Activated T-cell treated with anti-CD3 and anti-CD28 coated beads for 1 hour (primary cell): ENCODE measurements at places on chromosomes 3 and 15.

- no peak for DNase-seq
These were observed 31.9 kb downstream of the STARD5 start for GRCh38 chr15:81291916-81292522.

GRCh38 chr15:73442968-73443367 lies at the start of gene REC114:
REC114 (plus strand) TSS chr15:73443164; CDS start chr15:73443186, 22 bp downstream.
- no peak for DNase-seq

GRCh38 chr15:70596354-70597055 lies 166.9 kb downstream of the UACA start:
- DNase-seq, result no peak

GRCh38 chr15:85340321-85340665 lies 40.1 kb upstream of the AKAP13 start:
- no peak for DNase-seq

DNA sequence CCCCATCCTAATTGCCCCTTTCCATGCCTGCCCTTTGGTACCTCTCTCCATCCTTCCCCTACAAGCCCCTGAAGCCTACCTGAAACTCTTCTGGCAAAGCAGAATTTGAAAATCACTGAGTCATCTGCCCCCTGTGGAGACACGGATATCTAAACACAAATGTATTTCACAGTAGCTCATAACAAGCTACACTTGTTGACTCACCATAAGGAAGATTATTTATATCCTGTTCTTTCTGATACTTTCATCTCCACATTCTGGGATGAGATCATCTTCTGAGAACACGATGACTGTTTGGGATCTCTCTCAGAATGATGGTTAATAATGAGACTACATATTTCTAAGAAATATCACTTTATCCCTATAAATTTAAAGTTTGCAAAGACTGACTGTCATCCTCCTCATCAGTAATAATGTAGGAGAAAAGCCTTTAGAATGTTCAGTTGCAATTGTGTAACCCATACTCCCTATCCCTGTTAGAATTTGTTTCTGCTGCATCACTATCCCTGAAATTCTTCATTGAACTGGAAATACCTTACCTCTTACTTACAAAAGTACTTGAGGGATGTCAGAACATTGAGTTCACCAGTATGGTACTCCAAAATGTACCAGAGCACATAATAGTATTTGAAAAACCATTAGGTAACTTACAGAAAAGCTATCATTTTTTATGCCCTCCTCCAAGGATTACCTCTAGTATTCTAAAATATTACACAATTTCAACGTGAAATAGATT lies 116.1 kb upstream of the IL12A start:
- no peak for DNase-seq

DNA sequence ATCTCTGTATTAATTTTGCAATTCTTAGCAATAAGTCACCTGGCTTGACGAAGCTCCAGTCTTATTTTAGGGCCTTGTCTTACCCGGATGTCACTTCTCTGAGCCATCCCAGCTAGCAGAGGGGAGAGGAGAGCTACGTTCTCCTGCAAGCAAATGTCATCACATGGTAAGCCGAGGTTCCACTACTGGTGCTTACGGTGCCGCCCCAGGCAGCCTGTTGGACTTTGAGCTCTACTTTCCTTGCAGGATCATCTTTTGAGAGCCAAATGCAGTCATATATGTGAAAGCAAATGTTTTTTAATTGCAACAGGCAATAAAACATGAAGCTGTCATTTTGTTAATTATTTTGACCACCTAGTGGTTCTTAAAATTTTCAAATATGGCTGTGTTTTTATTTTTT lies 140.9 kb downstream of the FAM43A start:
- no peak for DNase-seq

DNA sequence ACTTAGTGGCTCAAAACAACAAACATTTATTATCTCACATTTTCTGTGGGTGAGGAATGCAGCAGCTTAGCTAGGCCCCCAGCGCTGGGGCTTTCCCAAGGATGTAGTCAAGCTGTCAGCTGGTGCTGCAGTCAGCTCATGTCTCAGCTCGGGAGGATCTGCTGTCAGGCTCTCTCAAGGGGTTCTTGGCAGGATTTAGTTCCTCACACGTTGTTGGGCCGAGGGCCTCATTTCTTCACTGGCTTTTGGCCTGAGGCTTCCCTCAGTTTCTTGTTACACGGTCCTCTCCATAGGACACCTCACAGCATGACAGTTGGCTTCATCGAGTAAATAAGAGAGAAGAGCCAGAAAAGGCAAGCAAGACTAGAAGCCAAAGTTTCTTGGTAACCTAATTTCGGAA lies 13.7 kb upstream of the U2SURP start:
- no peak for DNase-seq

GRCh38 chr15:27831384-27832236 lies 267.5 kb downstream of the OCA2 start:
- no peak for DNase-seq

GRCh38 chr3:50630877-50631276 lies 13.9 kb downstream of the MAPKAPK3 start:
- DNase-seq, result no peak

GRCh38 chr3:18064586-18064985 lies 322.2 kb upstream of the TBC1D5 start:
- DNase-seq, result no peak

GRCh38 chr3:48399387-48400172 lies 27.6 kb downstream of the FBXW12 start:
- no peak for DNase-seq

GRCh38 chr15:93477188-93477587 lies 388.2 kb upstream of the RGMA start:
- DNase-seq, result no peak

DNA sequence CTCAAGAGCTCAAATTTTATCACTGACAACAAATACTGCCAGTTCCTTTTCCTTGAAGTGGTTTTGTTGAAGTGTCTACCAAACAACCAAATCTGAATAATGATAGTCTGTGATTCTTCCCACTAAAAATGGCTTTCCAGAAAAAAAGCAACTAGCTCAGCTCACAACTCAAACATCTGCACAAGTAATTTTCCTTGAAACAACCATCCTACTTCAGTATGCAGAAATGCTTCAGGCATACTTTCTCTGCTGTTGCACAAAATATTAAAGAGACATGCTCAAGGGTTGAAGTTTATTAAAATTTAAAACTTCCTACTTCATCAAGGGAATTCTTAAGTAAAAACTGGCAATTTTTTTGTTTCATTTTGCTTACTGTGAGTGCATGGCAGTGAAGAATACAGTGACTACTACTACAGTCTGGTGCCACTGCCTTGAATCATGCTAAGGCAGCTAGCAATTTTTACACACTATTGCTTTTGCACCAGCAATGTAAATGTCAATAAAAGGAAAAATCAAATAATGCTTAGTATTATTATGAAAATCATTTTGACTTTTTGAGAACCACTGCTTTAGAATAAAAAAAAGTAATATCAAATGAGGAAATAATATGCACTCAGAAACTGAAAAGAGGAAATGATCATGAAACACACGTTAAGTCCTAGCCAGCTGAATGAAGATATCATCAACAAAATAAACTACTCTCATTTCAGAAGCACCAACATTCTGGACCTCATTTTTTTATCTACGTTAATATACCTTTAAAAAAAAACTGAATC lies 33.6 kb downstream of the VPS13C start:
- no peak for DNase-seq

GRCh38 chr3:69282181-69282580 lies 103.7 kb downstream of the FRMD4B start:
- DNase-seq, result no peak

GRCh38 chr3:114212646-114213045 lies 24.7 kb downstream of the ZNF80 start:
- DNase-seq, result no peak

- DNase-seq, result no peak
These were observed 53.7 kb downstream of the THRB start for GRCh38 chr3:24440760-24441464.

GRCh38 chr3:177596816-177597271 lies 399.6 kb upstream of the TBL1XR1 start:
- DNase-seq, result no peak

DNA sequence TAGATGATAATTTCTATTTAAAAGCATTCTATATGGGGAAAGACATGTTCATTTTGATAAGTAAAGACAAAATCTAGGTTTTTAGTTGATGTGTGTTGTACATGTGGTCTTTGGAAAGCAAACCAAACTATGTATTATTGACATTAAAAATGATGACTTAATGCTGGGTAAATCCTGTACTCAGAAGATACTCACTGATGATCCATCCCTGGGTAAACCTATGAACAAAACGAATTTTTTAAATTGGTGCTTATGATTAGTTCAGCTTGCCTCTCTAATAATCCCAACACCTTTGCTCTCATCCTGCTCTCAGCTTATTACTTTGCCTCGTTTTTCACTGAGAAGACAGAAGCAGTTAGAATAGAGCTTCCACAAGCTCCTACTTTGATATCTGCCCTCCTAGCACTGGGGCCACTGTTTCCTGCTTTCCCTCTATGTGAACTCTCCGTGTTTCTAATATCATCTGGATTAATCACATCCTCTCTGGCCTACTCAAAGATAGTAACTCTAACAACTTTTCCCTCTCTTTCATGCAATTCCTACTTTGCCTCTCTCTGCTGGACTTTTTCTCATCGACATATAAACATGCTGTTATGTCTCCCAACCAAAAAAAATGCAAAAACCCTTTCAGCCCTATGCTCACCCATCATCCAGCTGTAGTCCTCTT lies 29.3 kb downstream of the RARRES1 start:
- no peak for DNase-seq

DNA sequence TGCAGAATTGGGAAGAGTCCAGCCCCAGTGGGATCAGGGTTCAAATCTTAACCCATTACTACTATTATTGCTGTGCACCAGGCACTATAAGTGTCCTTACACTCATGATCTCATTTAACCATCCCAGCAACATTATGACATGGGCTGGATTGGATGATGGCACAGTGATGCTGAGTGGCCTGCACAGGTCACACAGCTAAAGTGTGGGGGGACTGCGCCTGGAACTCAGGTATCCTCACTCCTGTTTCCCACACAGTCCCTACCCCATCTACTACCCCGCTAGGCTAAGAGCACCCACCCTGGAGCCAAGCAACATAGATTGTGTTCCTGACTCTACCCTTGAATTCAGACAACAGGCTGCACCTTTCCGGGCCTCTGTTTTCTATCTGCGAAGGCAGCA lies 16.0 kb downstream of the WNT5A start:
- DNase-seq, result no peak

- no peak for DNase-seq
These were observed 4.9 kb upstream of the GPR87 start for GRCh38 chr3:151321526-151321925.

GRCh38 chr15:70213794-70214193 lies 116.1 kb upstream of the TLE3 start:
- no peak for DNase-seq

- DNase-seq, result no peak
These were observed 954 bp downstream of the CLDN11 start for GRCh38 chr3:170419557-170420087.

- no peak for DNase-seq
These were observed 254.5 kb upstream of the RORA start for GRCh38 chr15:61483599-61483998.

DNA sequence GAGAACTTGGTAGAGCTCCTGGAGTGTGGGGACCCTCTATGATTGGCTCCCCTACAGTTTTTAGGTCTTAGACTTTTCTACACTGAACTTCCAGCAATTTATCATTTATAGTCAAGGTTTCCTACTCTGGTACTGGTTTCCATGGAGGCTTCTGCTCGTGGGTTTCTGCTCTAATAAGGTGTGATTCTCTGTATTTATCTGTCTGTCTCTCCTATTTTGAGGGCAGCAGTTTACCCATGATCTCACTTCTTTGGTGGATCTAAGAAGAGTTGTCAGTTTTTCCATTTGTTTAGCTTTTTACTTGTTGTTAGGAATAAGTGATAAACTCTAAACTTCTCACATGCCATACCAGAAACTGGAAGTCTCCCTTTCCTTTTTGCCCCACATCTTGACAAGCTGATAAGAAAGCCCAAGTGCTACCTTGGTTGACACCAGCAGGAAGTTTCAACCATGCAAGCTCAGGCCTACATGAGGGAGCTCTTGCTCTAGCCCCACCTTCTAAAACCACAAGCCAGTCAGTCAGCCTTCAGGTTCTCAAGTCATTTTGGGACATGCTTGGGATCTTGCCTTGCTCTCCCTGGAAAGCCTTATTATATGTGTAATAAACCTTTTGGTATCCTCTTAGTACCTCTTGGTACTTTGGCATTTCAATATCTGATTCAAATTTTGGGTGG lies 10.0 kb downstream of the TIMMDC1 start:
- no peak for DNase-seq

GRCh38 chr3:23806534-23807423 lies 1.0 kb downstream of the UBE2E1 start:
- no peak for DNase-seq

DNA sequence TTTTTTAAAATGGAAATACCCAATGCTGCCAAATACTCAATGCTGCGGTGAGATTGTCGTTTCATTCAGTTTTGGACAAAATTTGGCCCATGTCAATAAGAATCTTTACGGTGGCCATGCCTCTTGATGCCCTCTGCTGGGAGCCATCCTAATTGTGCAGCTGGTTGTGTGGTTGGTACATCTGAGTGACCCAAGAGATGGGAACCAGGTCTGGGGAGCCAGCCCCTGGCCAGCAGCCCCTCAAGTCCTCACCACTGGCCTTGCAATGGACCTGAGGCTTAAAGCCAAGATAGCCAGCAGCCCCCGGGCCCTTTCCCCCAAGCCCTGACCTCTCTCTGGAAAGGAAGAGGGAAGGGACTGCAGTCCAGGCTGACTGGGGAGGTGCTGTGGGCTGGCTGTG lies 36.4 kb upstream of the ESYT3 start:
- DNase-seq, result no peak

DNA sequence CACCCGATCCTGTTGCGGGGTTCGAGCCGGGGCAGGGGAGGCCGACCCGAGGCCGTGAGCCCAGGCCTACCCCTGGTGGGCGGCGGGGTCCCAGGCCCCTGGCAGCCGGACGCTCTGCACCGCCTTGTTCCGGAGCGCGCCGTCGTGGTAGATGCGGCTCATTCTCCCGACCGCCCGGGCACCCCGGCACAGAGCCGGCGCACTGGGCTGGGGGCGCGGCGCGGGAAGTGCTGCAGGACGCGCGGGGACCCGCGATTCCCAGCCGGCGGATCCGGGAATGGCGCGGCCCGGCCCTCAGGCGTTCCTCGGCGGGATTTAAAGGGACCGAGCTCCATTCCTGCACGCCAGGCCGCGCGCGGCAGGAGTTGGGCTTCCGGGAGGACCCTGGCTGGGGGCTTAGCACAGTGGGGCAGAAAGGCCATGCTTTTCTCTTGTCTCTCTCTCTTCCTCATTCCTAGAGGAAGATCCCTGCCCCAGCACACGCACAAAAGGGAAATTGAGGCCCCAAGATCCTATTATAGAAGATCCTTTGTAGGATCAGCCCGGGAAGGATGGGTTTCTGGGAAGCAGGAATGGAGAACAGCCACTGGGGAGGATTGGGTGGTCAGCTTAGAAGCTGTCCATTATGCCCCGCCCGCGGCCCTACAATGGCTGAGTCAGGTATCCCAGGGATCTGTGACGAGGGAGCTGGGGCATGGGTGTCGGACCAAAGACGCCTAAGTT lies at the start of gene ARPIN:
ARPIN (minus strand) TSS at position 279 of the 723 bp plus-strand sequence; CDS start at position 162, 117 bp downstream.
- DNase-seq, result no peak

DNA sequence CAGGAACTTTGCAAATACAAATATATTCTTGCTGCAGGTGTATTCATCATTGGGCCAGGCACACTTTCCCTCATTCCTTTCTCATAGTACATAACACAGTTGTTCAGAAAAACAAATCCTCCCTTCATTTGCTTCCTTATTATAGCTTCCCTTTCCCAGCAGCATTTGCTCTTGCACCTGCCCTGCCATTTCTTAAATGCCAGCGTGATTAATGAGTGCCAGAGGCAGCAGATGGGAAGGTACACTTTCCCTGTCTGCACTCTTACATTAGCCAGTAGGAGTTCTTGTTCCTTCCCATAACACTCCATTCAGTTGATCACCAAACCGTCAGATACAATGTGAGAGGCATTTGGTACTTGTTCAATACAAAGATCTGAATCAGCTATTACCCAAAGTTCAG lies 128.5 kb upstream of the GAP43 start:
- DNase-seq, result no peak
